T-helper 17 cell (primary cell): ENCODE measurements at places on chromosomes 6 and 20. TPM values are rescaled to one million over a fixed set of nuclear protein-coding genes. Genes with fewer than 3 reads are reported as not detected.

Gene CRISP3
- not detected for total RNA-seq

Gene SPATS1
- not detected for total RNA-seq

Gene CGA
- total RNA-seq, result not detected

Gene CPXM1
- 0.12 TPM for total RNA-seq

Gene C6orf163
- total RNA-seq, result 1.8 TPM

Gene SRPK1
- total RNA-seq, result 46.4 TPM

Gene LY6G5C
- total RNA-seq, result 3.8 TPM

Gene CITED2
- total RNA-seq, result 156 TPM

Gene BPI
- not detected for total RNA-seq

Gene STMND1
- not detected for total RNA-seq

Gene ADGRB3
- total RNA-seq, result not detected

Gene EYS
- total RNA-seq, result not detected

Gene OPRM1
- not detected for total RNA-seq

Gene CFB
- 0.65 TPM for total RNA-seq

Gene TMC2
- not detected for total RNA-seq

Gene DYNLRB1
- 52.8 TPM for total RNA-seq

Gene PPP1R14C
- total RNA-seq, result not detected

Gene TENT5A
- 5.8 TPM for total RNA-seq
